ENCODE measurements at places on chromosomes 5 and 9. TPM values are rescaled to one million over a fixed set of nuclear protein-coding genes. Genes with fewer than 3 reads are reported as not detected.

UTP15 gene
- 14.6 TPM for total RNA-seq

BTNL9 gene
- total RNA-seq: 4.2 TPM

GSN gene
- total RNA-seq: 1,610 TPM

C5orf58 gene
- total RNA-seq: not detected

AK1 gene
- total RNA-seq: 56.3 TPM

PCDHB8 gene
- 0.82 TPM for total RNA-seq

NR5A1 gene
- not detected for total RNA-seq

RASEF gene
- total RNA-seq: 0.27 TPM

PCDHGA8 gene
- total RNA-seq: 4.4 TPM

PTBP3 gene
- 24.6 TPM for total RNA-seq

LCN12 gene
- total RNA-seq: not detected

SUSD3 gene
- total RNA-seq: 3.6 TPM

FAM221B gene
- total RNA-seq: not detected

SPINK6 gene
- total RNA-seq: not detected

LCN1 gene
- total RNA-seq: not detected

N4BP3 gene
- total RNA-seq: 1.4 TPM

CDC14B gene
- 12.5 TPM for total RNA-seq

MSX2 gene
- total RNA-seq: 1.8 TPM

PSMB7 gene
- 161 TPM for total RNA-seq

PCDHA1 gene
- not detected for total RNA-seq

LCN6 gene
- 8.9 TPM for total RNA-seq

AK3 gene
- 94.1 TPM for total RNA-seq

ATG12 gene
- 82.5 TPM for total RNA-seq

ADAMTS2 gene
- 17.1 TPM for total RNA-seq

NAIP gene
- total RNA-seq: 27.6 TPM

ACOT12 gene
- total RNA-seq: not detected

FRMD3 gene
- 8.0 TPM for total RNA-seq

CARTPT gene
- 8.4 TPM for total RNA-seq

DRD1 gene
- not detected for total RNA-seq

NSMF gene
- total RNA-seq: 31.2 TPM
